Left hindlimb (tissue), 1 donor: ENCODE measurements at places on chromosomes 3 and 15.

- DNase-seq: no peak
Measured at GRCh38 chr3:188358787-188359493, 205.0 kb downstream of the LPP start.

GRCh38 chr3:37945807-37946530, 44.6 kb upstream of the VILL start:
- no peak for DNase-seq

- no peak for DNase-seq
Measured at GRCh38 chr3:123971406-123971805, 10.4 kb upstream of the CCDC14 start.

DNA sequence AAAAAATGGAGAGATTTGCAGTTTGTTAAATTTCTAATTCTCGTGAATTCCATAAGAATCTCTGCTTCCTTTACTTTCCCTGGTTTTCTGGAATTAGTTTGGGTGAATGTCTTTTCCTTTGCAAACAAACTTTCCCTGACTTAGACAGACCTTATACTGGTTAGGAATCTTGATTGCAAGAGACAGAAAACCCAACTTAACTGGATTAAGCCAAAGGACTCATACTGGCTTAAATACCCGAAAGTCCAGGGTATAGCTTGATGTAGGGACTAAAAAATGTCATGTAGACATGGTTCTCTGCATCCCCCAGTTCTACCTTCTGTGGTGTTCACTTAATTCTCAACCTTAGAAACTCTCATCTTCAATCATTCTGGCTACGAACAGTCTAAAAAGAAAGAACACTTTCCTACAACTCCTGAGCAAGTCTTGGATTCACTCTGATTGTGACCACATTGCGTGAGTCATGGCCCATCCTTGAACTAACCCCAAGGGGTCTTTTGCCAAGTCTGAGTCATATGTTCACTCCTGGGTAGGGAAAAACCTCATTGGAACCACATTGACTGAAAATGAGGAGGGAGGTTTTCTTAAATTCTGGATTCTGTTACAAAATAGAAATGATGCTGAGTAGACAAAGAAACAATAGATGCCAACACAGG, 136.0 kb upstream of the DAZL start:
- DNase-seq: no peak

- no peak for DNase-seq
Measured at GRCh38 chr15:51970132-51970817, 1.3 kb downstream of the LEO1 start.

DNA sequence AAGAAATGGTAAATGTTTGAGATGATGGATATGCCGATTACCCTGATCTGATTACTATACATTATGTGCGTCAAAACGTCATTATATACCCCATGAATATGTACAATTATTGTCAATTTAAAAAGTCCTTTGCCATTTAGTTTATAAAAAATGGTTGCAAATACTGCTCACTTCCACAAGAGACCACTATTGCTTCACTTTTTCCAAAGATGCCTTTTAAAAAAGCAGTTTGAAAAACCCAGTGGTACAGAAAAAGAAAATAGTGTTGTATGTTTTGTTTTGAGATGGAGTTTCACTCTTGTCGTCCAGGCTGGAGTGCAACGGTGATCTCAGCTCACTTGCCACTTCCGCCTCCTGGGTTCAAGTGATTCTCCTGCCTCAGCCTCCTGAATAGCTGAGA, 39.3 kb downstream of the EDEM1 start:
- no peak for DNase-seq
